ENCODE measurements at places on chromosomes 12 and 14.

- DNase-seq, result no peak
Observed at GRCh38 chr12:132611620-132612019, 1.2 kb upstream of the LRCOL1 start.

GRCh38 chr14:64405295-64405694, 17.1 kb downstream of the MTHFD1 start:
- no peak for DNase-seq

DNA sequence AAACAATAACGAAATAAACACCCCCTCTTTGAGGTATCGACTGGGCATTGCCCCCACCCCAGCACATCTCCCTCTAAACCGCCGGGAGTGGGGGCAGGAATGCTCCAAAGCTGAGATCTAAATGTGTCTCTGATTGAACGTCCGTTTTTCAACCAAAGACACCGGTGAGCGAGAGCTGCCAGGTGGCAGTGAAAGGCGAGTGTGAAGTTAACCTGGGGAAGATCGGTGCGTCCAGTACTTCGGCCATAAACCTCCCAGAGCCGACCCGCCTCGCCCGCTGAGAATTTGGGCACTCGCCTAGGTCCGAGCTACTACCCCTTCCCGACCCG, 625 bp downstream of the ANGEL1 start:
- no peak for DNase-seq

DNA sequence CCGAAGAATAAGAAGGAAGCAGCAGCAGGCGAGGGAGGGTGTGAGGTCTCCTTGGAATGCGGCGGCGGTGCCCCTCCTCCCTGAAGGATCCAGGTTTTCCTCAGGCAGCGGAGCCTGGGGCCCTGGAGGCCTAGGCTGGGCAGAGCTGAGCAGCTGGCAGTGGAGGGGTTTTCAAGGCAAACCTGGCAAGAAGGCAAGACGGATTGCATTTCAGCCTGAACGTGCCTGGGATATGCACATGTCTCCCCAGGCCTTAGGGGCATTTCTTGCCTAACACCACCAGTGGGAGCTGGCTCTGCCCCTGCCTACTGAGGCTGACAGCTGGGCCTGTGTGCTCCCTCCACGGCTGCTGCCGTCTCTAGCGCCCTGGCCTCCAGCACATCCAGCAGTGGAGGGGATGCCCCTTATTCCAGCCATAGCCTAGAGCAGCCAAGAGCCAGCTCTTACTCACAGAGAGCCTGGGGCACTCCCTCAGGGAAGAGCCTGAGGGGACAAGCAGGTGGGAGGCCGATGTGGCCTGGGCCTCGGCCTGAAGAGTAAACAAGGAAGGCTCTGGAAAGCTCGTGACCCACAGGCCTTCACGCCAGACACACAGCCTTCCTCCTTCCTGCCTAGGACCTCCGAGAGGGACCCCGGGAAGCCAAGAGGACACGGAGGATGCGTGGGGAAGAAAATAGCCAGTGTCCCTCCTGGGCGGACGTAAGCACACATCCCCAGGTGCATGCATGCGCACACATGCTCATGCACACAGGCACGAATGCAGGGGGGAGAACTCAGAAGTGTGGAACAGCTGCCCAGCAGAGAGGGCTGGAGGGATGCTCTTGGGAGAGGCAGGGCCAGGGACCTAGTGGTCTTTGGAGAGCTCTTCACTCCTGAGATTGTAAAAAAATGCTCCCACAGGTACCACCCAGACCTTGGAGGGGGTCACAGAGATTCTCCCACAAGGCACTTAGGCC, 23.0 kb upstream of the EIF2B2 start:
- DNase-seq, result peak; percentile 68

DNA sequence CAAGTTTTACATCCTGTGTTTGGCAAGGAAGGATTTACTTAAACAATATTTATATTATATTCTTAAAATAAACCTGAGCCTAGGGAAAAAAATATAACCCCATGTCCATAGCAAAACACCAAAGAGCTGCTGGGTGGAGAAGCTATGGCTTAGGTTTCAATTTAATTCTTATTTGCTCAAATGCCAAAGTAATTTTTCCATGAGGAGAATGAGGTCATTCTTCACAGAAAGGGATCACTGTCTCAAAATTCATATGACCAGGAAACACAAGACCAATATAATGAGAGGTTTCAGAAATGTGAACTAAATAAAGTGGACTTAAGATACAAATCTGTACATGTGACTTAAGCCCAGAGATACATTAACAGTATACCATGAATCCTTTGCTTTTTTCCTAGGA, 195.0 kb downstream of the PHLDA1 start:
- DNase-seq, result no peak

GRCh38 chr12:86015026-86015425, 140.9 kb downstream of the NTS start:
- no peak for DNase-seq

GRCh38 chr12:12333407-12334366, 16.4 kb downstream of the MANSC1 start:
- no peak for DNase-seq

- DNase-seq, result no peak
Observed at GRCh38 chr12:75658901-75659823, 147.8 kb upstream of the KRR1 start.

DNA sequence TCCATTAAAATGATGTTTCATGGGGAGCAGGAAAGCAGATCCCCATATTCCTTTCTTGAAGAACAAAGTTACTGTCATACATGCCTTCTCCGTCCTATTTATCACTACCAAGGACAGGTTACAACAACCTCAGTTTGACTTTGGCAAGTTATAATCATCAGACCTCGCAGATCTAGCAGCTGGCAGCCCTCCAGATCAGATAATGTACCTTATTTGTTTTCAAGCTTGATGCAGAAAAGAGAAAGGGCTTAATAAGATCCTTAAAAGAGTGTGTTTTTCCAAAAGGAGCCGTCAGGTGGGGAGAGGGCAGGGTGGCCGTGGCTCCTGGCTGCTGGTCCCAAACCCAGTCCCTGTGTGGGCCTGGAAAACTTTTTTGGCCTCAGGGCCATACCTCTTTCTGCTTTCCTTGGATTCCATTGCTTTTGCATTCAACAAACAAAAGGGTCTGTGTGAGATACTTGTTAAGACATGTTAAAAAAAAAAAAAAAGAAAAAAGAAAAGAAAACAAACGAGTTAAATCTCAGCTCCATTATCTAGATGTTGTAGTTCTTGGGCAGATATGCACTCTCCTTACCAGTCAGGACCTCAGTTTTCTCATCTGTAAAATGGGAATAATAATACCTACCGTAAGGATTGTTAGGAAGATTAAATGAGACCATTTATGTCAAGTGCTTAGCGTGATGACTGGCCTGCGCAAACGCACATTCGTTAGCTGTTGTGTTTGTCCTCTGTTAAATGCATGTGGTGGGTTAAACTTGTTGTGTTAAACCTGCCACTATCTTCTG, 64.6 kb downstream of the B4GALNT3 start:
- DNase-seq, result no peak

DNA sequence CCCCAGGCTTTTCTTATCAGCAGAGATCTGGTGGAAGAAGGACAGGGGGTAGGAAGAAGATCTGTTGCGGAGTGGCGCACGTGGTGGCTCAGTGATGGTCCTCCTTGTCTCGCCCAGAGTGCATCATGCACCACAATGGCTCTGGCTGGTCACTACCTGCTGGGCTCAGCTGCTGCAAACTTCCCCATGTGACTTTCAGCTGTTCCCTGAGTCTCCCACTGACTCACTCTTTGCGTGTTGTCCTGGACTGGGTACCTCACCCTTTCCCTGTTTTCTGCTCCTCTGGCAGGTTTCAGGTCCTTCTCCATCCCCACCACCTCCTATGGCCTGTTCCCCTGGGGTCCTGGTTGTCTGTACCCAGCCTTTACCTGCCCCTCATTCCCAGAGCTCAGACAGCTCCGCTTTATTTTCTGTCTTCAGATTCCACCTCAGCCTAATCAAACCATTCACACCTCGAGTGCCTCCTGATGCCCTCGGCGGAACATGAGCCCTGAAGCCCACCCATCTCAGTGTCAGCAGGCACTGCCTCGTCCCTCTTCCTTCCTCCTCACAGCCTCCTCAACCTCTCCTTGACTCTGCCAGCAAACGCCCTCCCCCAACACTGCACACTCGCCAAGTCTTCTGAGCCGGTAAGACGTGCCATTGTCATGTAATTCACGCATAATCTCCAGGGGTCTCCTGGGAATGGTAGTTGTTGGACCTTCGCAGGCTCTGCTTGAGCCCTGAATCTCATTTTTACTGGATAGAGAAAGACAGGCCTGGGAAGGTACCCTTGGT, 1.8 kb downstream of the C1R start:
- peak; percentile 79 for DNase-seq

- DNase-seq, result no peak
Observed at GRCh38 chr12:116087962-116088361, 189.5 kb downstream of the MED13L start.

DNA sequence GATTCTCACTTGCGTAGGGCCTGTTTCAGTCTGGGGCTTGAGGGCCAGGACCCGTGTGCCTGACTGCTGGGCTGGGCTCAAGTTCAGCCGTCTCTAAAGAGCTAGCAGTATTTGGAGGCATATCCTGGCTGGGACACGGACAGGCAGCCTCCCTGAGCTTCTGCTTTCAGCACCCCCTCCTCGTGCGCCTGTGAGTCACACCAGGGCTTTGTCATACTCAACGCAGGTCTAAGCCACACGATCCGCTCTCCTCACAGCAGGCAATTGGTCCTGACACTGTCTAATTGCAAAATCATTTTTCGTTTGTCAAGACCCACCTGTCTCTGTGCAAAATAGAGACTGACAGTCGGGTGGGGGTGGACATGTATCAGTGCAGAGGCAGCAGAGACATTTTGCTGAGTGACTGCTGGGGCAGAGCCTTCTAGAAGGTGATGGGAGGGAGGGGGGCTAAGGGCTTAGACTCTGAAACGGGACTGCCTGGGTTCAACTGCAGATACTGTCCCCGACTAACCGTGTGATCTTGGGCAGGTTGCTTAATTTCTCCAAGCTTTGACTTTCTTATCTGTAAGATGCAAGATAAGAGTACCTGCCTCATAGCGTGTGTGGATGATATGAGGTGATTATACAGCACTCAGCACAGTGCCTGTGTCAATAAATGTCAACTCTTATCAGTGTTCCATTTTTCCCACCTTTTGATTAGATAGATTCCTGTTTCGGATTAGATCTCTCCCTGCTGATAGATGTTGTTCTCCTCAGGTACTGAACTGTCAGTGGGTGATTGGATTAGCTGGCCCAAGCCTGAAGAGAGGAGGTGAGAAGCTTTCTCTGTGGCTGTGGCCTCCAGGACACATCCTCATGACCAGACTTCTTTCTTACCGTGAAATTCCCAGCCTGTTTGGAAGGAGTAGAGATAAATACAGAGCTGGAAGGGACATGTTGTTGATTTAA, 53.1 kb downstream of the KCNA1 start:
- peak; percentile 68 for DNase-seq

GRCh38 chr14:66003082-66003730, 483.0 kb upstream of the CCDC196 start:
- DNase-seq, result no peak

GRCh38 chr12:28025821-28026505, 53.4 kb upstream of the PTHLH start:
- no peak for DNase-seq

GRCh38 chr12:94033784-94034183, 114.6 kb upstream of the PLXNC1 start:
- DNase-seq, result no peak

DNA sequence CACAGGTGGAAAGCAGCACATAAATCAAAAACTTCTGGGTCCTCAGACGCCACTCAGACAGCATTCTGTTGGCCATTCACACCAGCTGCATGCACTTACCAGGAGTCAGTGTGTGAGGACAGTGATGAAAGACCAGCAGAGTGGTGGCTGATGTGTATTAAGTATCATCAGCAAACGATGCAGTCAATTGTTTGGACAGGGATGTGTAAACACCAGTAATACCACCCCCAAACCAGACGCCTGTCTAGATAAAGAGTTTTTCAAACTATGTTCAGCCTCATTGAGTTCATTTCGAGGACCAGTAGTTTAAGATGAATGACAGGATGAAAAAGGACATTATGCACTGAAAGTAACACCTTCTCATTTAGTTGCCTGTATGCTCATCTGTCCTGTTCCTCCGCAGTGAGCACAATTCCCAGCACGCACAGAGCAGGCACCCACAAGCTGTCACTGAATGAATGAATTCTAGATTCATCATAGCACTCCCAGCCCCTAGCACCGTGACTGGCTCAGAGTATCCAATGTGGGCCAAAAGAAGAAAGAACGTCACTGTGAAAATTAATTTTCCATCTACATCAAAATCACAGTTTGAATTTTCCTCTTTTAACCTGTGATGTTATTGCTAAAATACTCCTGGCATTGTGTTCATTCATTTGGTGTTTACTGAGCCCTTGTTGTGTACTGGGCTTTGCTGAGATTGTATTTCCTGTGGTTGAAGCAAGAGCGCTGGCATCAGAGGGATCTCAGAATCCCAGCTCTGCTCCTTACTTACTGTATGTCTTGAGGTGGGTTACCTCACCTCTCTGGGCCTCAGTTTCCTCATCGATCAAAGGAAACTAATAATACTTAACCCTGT, 124.8 kb upstream of the NOS1 start:
- no peak for DNase-seq

- no peak for DNase-seq
Observed at GRCh38 chr12:26416550-26416949, 221.2 kb downstream of the SSPN start.

- DNase-seq, result peak; percentile 80
Observed at GRCh38 chr14:23154964-23155587, 28.4 kb downstream of the SLC7A8 start.

GRCh38 chr12:23760495-23760894, 189.0 kb downstream of the SOX5 start:
- peak; percentile 63 for DNase-seq

GRCh38 chr12:26090836-26091510, 33.9 kb downstream of the BHLHE41 start:
- no peak for DNase-seq

DNA sequence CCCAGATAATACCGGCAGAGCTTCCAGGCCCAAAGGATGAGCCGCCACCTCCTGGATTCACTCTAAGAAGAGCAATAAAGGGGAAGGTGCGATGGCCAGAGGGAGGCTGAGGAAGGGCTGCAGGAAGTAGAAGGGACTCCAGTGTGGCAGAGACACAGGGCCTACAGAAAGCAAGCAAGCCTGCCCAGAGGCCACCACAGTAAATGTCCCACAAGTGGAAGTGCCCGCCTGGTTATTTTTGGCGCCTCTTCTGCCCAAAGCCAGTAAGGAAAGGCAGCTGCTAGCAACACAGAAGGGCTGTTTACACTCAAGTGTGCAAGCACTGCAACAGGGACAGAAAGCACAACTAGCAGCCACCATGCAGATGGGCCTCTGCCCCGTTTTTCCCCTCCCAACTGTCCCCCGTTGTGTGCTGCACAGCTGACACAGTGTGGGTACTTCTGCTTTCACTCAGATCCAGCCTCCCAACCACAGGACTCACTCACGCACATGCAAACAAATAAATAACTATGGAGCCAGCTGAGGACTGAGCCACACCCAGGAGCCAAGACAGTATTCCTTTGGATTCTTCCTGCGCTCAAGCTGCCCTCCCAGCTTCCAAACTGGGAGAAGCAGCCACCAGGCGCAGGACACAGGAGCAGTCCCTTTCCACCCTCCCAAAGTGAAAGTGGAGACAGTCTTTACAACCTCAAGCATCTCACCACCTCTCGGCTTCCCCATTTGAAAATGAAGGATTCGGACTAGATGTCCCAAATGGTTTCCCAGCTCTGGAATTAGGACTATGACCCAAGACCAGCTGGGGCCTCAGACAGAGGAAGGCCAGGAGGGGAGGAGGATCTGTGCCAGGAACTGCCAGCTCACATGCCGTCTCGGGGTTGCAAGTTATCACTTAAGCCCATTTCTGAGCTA, 40.0 kb upstream of the PNMA1 start:
- peak; percentile 23 for DNase-seq

- peak; percentile 47 for DNase-seq
Observed at GRCh38 chr12:26465419-26466097, 270.2 kb downstream of the SSPN start.

GRCh38 chr12:48197549-48197970, 5.5 kb downstream of the OR10AD1 start:
- DNase-seq, result no peak
